HFF-Myc (cell line): ENCODE measurements at places on chromosomes 4 and X.

DNA sequence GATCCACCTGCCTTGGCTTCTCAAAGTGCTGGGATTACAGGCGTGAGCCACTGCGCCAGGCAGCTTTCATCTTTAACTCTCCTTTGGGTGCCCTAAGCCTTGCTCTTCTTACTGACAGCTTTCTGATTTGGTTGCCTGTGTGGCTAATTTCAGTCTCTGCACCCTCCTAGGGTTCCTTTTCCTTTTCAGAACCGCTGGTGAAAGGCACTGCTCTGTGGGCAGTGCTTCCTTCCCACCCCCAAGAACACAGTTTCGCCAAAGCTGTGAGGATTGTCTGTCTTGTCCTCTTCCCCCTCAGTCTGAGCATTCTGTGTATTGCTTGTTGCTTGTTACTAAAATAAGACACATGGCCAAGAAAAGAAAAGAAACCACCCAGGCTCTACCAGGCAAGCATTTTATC, 101.4 kb upstream of the FRMPD3 start:
- DNase-seq: no peak

- DNase-seq: no peak
Observed at GRCh38 chr4:81032771-81033684, 2.5 kb downstream of the BMP3 start.

GRCh38 chr4:13162886-13163285, 321.3 kb downstream of the RAB28 start:
- DNase-seq: no peak

GRCh38 chr4:7041801-7042502, 1.2 kb upstream of the TADA2B start:
- no peak for DNase-seq

GRCh38 chr4:7365462-7366179, 69.1 kb downstream of the PSAPL1 start:
- DNase-seq: no peak
